T-helper 1 cell (primary cell): ENCODE measurements at places on chromosomes 1 and 21.

- DNase-seq, result no peak
Observed at GRCh38 chr1:217897100-217897499, 266.0 kb downstream of the SPATA17 start.

GRCh38 chr1:54928327-54928726 is 41.3 kb upstream of the DHCR24 start:
- DNase-seq, result no peak

- DNase-seq, result no peak
Observed at GRCh38 chr1:155166051-155166470, 7.0 kb downstream of the KRTCAP2 start.

- no peak for DNase-seq
Observed at GRCh38 chr21:25887166-25887565, 152.4 kb downstream of the GABPA start.
